Epithelial cell of alveolus of lung (primary cell): ENCODE measurements at places on chromosomes 6 and 20. TPM values are rescaled to one million over a fixed set of nuclear protein-coding genes. Genes with fewer than 3 reads are reported as not detected.

Gene MROH8
- 0.39 and 2.5 TPM in 2 replicates for total RNA-seq

Gene MAPK14
- 38.9 and 64.9 TPM in 2 replicates for total RNA-seq

Gene OOEP
- total RNA-seq: 0.78 TPM in 1 of 2 replicates, not detected in the other

Gene OR2J3
- not detected in 2 replicates for total RNA-seq

Gene TMEM74B
- 0.26 TPM in 1 of 2 replicates, not detected in the other for total RNA-seq

Gene SYCP2
- 0.08 and 0.52 TPM in 2 replicates for total RNA-seq

Gene MYB
- total RNA-seq: 2.5 TPM in 1 of 2 replicates, not detected in the other

Gene EPHA7
- total RNA-seq: 1.2 and 1.4 TPM in 2 replicates

Gene ZKSCAN4
- total RNA-seq: 3.9 and 5.3 TPM in 2 replicates

Gene MOCS1
- total RNA-seq: 11.2 and 18.5 TPM in 2 replicates

Gene NQO2
- total RNA-seq: 22.6 and 27.6 TPM in 2 replicates

Gene MDFI
- total RNA-seq: 38.1 and 123 TPM in 2 replicates

Gene MLN
- total RNA-seq: not detected in 2 replicates

Gene SLCO4A1
- not detected in 2 replicates for total RNA-seq

Gene DACT2
- total RNA-seq: 0.39 TPM in 1 of 2 replicates, not detected in the other

Gene SYNDIG1
- total RNA-seq: 0.78 and 1.8 TPM in 2 replicates

Gene F13A1
- total RNA-seq: 0.32 TPM in 1 of 2 replicates, not detected in the other

Gene LGSN
- not detected in 2 replicates for total RNA-seq

Gene CNKSR3
- 1.8 and 4.5 TPM in 2 replicates for total RNA-seq

Gene TUBE1
- 16.3 and 21.0 TPM in 2 replicates for total RNA-seq

Gene MEI4
- not detected in 2 replicates for total RNA-seq

Gene KIAA1755
- 3.1 and 18.0 TPM in 2 replicates for total RNA-seq

Gene DSP
- 2.2 and 12.7 TPM in 2 replicates for total RNA-seq

Gene GTSF1L
- total RNA-seq: not detected in 2 replicates

Gene POM121L2
- not detected in 2 replicates for total RNA-seq

Gene RBPJL
- total RNA-seq: not detected in 2 replicates

Gene BMP7
- not detected in 2 replicates for total RNA-seq

Gene CLDN20
- not detected in 2 replicates for total RNA-seq

Gene PDYN
- total RNA-seq: not detected in 2 replicates

Gene SEL1L2
- total RNA-seq: not detected in 2 replicates

Gene CDSN
- total RNA-seq: 0.13 TPM in 1 of 2 replicates, not detected in the other

Gene SMOC2
- total RNA-seq: not detected in 2 replicates

Gene SLC12A5
- total RNA-seq: 0.08 TPM in 1 of 2 replicates, not detected in the other

Gene FABP7
- 0.16 TPM in 1 of 2 replicates, not detected in the other for total RNA-seq

Gene MOG
- not detected in 2 replicates for total RNA-seq

Gene RSPH9
- total RNA-seq: 0.24 and 0.78 TPM in 2 replicates

Gene VWA7
- total RNA-seq: 0.13 TPM in 1 of 2 replicates, not detected in the other

Gene RIPOR3
- 2.3 and 13.7 TPM in 2 replicates for total RNA-seq

Gene ATP6V1G2
- total RNA-seq: 4.1 and 5.9 TPM in 2 replicates

Gene PSORS1C1
- total RNA-seq: under 0.01 and 0.16 TPM in 2 replicates

Gene EBF4
- total RNA-seq: 3.7 and 7.3 TPM in 2 replicates

Gene TGM3
- total RNA-seq: not detected in 2 replicates

Gene SLC22A7
- not detected in 2 replicates for total RNA-seq

Gene ACOT13
- 3.9 and 5.3 TPM in 2 replicates for total RNA-seq

Gene MYH7B
- not detected in 2 replicates for total RNA-seq

Gene C6orf132
- total RNA-seq: 1.5 and 3.9 TPM in 2 replicates

Gene ARMH2
- total RNA-seq: not detected in 2 replicates

Gene GABRR1
- total RNA-seq: not detected in 2 replicates

Gene CEP43
- total RNA-seq: 6.1 and 10.7 TPM in 2 replicates

Gene BFSP1
- 2.7 and 6.4 TPM in 2 replicates for total RNA-seq

Gene HLA-DRB1
- not detected in 2 replicates for total RNA-seq

Gene ADGB
- not detected in 2 replicates for total RNA-seq
